ENCODE measurements at places on chromosomes 5 and 9. TPM values are rescaled to one million over a fixed set of nuclear protein-coding genes. Genes with fewer than 3 reads are reported as not detected.

Gene CTSV
- total RNA-seq, result 9.1 TPM

Gene ROR2
- 0.12 TPM for total RNA-seq

Gene CAMK2A
- total RNA-seq, result 1.1 TPM

Gene SREK1IP1
- total RNA-seq, result 6.6 TPM

Gene ACOT12
- not detected for total RNA-seq

Gene RABGAP1
- total RNA-seq, result 12.4 TPM

Gene PRLR
- total RNA-seq, result 0.10 TPM

Gene LCP2
- 2.5 TPM for total RNA-seq

Gene FGF1
- 11.5 TPM for total RNA-seq

Gene LVRN
- total RNA-seq, result 0.20 TPM

Gene WNT8A
- total RNA-seq, result not detected

Gene PRDM9
- not detected for total RNA-seq

Gene MCC
- total RNA-seq, result 10.3 TPM

Gene CDKN2B
- total RNA-seq, result 9.5 TPM

Gene DMRT3
- total RNA-seq, result not detected

Gene SHC3
- total RNA-seq, result 1.7 TPM

Gene SHROOM1
- total RNA-seq, result 4.8 TPM

Gene COL23A1
- 0.39 TPM for total RNA-seq

Gene LRRC14B
- not detected for total RNA-seq

Gene HTR4
- total RNA-seq, result not detected

Gene NKD2
- total RNA-seq, result 24.6 TPM

Gene TBC1D2
- total RNA-seq, result 1.7 TPM

Gene ADRA1B
- not detected for total RNA-seq

Gene SH3GL2
- total RNA-seq, result not detected

Gene ITK
- not detected for total RNA-seq

Gene CCL28
- 8.8 TPM for total RNA-seq

Gene PAEP
- not detected for total RNA-seq

Gene PLPPR1
- total RNA-seq, result not detected

Gene FAM151B
- 2.7 TPM for total RNA-seq

Gene FGD3
- not detected for total RNA-seq

Gene SLCO6A1
- total RNA-seq, result 0.60 TPM

Gene OCLN
- 0.59 TPM for total RNA-seq

Gene ABLIM3
- total RNA-seq, result 19.1 TPM

Gene PCDHB4
- total RNA-seq, result 0.12 TPM

Gene AGXT2
- total RNA-seq, result not detected

Gene ZDHHC11B
- total RNA-seq, result not detected

Gene CNTNAP3
- total RNA-seq, result 0.39 TPM

Gene FBXO4
- total RNA-seq, result 16.8 TPM

Gene DAB2IP
- total RNA-seq, result 3.1 TPM

Gene LECT2
- not detected for total RNA-seq
